ENCODE measurements at places on chromosomes 7 and 10.

DNA sequence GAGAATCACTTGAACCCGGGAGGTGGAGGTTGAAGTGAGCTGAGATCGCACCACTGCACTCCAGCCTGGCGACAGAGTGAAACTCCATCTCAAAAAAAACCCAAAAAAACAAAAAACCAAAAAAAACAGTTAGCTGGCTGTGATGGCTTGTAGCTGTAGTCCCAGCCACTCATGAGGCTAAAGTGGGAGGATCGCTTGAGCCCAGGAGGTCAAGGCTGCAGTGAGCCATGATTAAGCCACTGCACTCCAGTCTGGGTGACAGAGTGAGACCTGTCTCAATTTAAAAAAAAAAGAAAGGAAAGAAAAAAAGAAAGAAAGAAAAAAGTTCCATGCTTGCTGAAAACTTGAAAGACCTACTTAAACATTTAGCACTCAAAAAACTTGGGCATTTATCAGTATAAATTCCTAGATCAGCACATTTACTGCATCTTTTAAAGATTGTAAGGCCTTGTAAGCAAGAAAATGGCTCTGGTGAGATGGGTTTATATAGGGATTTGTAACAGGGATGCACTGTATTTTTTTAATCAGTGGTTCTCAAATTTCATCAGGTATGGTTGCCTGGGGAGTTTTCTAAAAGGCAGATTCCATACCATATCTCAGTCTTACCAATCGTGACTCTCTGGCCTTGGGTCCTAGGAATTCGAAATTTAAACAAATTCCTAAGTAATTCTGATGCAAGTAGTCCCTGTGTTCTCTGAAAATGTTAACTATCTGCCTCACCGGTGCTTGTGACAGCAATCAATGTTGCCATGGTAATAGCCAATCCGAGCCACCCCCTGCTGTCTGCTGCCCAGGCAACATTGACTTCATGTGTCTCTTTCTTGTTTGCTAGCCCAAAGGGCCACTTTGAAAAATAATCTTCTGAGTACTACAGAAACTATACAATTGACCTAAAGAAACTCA is 11.5 kb upstream of the NT5C2 start:
- DNase-seq = no peak

DNA sequence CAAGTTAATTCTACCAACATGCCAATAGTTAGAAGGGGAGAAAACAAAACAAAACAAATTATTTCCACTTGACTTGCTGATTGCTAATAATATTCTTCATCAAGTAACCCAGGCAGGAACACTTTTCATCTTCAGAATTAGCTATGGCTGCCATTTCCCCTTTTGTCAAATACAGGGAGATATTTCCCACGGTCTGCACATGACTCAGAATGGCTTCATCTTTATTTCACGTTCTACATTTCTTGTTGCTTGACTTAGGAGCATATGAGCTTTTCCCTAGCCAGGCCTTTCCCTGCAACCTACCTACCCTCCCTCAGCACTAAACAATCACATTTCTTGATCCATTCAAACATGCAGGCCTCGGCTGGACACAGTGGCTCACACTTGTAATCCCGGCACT is 6.5 kb downstream of the CPVL start:
- DNase-seq = no peak

DNA sequence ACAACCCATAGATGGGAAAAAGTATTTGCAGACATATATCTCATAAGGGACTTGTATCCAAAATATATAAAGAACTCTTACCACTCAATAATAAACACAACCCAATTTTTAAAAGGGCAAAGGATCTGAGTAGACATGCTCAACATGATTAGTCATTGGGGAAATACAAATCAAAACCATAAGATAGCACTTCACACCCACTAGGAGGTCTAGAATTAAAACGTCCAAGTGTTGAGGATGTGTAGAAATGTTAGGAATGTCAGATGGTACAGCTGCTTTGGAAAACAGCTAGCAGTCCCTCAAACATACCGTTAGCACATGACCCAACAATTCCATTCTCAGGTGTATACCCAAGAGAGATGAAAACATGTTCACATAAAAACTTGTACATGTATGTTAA is 8.3 kb downstream of the PSTK start:
- no peak for DNase-seq

DNA sequence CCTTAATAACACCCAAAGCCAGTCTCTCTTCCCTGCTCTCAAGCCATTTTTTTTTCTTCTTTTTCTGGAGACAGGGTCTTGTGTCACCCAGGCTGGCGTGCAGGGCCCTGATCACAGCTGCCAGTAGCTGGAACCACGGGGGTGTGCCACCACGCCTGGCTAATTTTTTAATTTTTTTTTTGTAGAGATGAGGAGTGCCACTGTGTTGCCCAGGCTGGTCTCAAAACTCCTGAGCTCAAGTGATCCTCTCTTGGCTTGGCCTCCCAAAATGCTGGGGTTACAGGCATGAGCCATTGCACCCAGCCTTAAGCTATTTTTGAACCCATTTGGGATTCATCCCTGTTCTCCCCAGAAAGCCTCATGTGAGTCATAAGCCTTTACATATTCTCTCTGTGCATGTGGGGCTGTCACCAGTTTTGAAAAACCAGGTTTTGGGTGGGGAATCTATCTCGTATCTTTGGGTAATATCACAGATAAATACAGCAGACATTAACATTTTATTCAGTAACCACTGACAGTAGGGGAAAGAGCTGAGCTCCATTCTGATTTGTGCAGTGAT is 15.5 kb downstream of the ZNF487 start:
- DNase-seq = no peak

GRCh38 chr10:49762566-49762877 is 399 bp upstream of the OGDHL start:
- no peak for DNase-seq

DNA sequence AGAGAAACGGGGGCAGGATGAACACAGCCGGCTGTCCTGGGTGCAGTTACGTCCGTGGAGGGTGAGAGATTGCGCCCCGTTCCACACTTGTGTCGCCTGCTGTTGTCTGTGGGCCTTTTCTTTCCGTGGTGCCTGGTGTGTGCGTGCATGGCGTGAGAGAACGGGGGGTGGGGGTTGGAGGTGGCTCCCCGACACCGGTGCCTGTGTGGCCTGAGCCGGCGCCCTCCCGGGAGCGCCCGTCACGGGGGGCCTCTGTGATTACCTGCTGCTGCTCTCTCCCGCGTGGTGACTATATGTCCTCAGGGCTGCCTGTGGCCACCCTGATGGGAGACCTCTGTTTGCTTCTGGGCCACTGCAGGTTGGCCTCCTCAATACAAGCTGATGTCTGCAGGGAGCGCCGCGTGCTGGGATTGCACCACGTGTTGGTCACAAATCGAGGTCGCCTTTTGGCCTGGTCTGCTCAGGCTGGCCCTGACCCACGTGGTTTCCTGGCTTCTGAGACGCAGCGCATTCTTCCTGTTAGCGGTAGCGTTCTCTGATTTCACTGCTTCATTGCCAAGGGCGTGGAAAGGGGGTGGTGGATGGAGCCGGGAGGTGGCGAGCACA is 10.9 kb upstream of the AP5Z1 start:
- DNase-seq = no peak

DNA sequence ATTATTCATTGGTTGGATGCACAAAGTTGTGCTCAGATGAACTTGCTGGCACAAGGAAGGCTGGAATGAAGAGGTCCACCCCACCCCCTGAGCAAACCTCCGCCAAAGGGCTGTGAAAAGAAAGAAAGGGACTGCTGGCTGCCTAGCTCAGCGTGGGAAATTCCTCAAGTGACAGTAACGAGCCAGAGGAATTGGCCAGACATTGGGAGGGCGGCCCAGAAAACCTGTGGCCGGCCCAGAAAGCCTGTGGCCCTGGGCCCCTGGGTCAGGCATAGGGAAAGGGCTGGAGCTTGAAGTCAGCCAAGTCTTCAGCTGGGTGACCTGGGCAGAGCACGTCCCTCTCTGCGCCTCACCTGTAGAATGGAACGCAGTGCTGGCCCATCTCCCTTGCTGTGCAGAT is 30.6 kb upstream of the CTBP2 start:
- DNase-seq = no peak

DNA sequence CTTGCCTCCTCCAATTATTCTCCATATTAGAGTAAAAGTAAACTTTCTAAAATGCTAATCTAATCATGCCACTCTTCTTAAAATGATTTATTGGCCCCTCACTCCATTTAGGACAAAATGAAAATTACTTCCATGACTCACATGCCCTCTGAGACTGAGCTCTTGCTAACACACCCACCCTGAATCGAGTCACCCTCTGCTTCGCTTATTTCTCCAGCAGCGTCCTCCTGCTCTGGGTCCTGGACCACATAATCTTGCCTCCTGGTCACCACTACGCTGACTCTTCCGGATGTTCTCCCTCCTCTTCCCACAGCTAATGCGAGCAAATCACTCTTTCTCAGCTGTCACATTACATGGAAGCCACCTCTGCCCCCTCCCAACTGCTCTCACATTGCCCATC is 384.0 kb upstream of the FZD8 start:
- no peak for DNase-seq

- no peak for DNase-seq
Measured at GRCh38 chr7:73560109-73560835, 2.8 kb upstream of the BCL7B start.

DNA sequence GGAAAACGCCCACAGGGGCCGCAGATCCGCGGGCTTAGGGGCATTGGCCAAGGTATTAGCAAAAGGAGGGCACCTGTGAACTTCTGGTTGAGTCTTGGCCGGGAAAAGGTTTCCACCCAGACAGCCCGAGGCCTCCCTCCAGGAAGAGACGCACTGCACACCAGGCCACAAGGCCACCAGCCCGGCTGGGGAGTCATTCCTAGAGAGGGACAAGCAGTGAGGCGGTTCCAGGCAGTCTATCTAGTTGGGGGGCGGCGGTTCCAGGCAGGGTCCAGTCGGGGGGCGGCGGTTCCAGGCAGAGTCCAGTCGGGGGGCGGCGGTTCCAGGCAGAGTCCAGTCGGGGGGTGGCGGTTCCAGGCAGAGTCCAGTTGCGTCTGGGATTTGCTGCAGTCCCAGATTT is 518.5 kb downstream of the GLRX3 start:
- no peak for DNase-seq

- DNase-seq = no peak
Measured at GRCh38 chr7:151895631-151896031, 18.7 kb upstream of the PRKAG2 start.

- DNase-seq = no peak
Measured at GRCh38 chr7:53744403-53744760, 708.9 kb downstream of the POM121L12 start.

DNA sequence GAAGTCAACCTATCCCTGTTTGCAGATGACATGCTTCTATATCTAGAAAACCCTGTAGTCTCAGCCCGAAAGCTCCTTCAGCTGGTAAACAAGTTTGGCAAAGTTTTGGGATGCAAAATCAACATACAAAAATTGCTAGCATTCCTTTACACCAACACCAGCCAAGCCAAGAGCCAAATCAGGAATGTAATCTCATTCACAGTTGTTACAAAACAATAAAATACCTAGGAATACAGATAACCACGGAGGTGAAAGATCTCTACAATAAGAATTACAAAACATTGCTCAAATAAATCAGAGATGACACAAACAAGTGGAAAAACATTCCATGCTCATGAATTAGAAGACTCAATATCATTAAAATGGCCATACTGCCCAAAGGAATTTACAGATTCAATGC is 50.4 kb upstream of the ZNF365 start:
- DNase-seq = no peak

DNA sequence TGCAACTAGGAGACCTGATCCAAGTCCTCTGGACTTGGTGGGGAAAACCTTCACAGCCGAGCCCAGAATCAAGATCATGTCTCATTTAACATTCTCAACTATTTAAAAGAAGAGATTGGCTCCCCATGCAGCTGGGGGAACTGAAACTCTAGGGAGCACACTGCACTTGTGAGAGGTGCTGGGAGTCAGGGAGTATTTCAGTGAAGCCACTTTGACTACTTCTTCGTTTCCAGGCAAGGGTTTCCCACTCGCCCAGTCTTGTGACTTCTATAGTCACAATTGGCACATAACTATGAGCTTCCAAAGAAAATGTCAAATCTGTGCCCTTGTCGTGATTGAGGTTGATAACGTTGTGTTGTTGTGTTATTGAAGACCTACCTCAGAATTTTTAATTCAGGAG is 62.9 kb downstream of the AKR1B1 start:
- no peak for DNase-seq

DNA sequence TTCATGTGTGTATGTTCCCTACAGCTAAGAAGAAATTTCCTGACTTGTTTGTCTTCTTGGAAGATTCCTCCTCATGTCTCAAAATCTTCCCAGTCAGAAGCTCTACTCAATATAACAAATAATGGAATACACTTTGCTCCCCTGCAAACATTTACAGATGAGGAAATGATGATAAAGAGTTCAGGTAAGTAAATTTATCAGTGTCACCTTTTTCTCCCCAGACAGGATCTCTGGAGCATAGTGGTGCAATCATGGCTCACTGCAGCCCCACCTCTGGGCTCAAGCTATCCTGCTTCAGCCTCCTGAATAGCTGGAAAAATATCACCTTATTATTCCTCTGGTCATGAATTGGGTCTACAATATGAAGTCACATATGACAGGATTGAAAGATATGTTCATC is 25.5 kb downstream of the ACADSB start:
- DNase-seq = no peak

DNA sequence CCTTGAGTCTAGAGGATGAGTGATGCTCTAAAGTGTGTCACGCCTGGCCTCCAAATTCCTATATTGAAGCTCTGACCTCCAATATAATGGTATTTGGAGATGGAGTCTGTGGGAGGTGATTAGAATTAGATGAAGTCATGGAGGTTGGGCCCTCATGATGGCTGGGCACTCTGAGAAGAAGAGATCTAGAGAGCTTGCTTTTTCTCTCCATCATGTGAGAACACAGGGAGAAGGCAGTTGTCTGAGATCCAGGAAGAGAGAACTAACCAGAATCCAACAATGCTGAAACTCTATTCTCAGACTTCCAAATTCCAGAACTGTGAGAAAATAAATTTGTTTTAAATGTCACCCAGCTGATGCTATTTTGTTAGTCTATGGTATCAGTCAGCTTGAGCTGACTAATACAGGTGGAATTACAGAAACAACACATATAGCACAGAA is 15.1 kb downstream of the RNF216 start:
- no peak for DNase-seq

GRCh38 chr10:95745501-95745900 is 10.5 kb upstream of the ENTPD1 start:
- no peak for DNase-seq

GRCh38 chr10:22476601-22477321 is 131.5 kb downstream of the SPAG6 start:
- DNase-seq = no peak

DNA sequence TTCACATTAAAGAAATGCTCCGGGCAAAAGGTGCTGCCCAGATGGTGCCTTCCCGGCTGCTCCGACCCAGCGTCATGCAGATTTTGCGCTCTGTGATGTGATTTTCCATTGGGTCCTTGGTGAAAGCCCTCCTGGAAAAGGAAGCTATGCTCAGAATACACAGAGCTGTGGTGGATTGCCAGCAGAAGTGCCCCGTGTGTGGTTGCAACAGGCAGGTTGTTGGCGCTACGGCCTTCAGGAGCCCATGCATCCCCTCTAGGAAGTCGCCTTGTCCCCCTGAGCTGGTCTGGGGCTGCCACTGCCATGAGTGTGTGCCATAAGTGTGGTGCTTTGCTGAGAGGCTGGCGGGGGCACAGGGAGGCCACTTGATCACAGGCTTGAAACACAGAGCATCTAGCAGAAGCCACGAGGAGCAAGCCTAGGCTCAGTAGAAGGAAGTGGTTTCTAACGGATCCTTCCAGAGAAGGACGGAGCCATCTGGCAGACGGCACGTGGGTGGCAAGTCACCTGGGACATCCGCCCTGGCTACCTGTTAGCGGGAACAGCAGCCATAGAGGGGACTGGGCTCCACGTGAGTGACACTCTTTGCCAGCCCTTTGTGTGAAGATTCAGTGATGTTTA is 210.9 kb downstream of the CUX1 start:
- no peak for DNase-seq

GRCh38 chr7:135930565-135931461 is 46.3 kb downstream of the MTPN start:
- DNase-seq = no peak
